ENCODE measurements at places on chromosomes 11 and 22. TPM values are rescaled to one million over a fixed set of nuclear protein-coding genes. Genes with fewer than 3 reads are reported as not detected.
A peak's percentile ranks its signal among the peaks of the same experiment; 100 is the strongest.

- no peak for DNase-seq
These were observed 49.5 kb downstream of the PACS1 start for GRCh38 chr11:66119348-66120133.

- DNase-seq: peak; percentile 85
These were observed at the start of gene NUDT8 for GRCh38 chr11:67629386-67630227. TSS of gene NUDT8 (minus strand) at chr11:67629937. CDS start at chr11:67629911, 26 bp downstream.

DNA sequence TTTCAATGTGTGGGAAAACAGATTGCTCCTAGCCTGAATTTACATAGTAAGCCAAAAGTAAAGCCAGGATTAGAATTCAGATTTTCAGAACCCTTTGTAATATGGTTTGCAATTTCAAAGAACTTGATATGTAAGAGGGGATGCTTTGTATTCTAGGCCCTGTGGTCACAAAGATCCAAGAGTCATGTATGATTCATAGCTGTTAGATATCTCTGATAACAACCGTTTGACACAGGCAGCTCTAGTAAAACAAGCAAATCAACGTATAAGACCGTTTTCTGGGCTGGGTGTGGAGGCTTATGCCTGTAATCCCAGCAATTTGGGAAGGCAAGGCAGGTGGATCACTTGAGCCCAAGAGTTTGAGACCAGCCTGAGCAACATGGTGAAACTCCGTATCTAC, 79.6 kb downstream of the EMSY start:
- DNase-seq: no peak

GRCh38 chr11:64712430-64713015, 10.5 kb downstream of the NRXN2 start:
- no peak for DNase-seq

DNA sequence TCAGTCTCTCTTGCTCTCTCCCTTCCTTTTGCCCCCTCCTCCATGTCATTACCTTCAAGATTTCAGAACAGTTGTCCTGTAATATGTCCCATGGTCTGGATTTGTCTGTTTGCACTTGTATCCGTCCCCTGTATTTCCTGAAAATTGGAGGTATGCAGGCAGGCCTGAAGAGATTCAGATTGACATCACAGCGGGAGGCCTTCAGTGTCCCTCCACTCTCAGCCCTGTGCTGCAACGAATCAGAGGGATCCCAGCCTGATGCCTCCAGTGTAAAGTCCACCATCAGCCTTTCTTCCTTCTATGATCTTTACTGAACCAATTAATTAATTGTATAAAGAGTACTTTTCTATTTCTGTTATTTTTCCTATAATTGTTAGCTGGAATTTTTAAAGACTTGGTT, 57.3 kb downstream of the ELMOD1 start:
- DNase-seq: no peak

GRCh38 chr11:78715639-78716311, 141.1 kb upstream of the NARS2 start:
- no peak for DNase-seq

DNA sequence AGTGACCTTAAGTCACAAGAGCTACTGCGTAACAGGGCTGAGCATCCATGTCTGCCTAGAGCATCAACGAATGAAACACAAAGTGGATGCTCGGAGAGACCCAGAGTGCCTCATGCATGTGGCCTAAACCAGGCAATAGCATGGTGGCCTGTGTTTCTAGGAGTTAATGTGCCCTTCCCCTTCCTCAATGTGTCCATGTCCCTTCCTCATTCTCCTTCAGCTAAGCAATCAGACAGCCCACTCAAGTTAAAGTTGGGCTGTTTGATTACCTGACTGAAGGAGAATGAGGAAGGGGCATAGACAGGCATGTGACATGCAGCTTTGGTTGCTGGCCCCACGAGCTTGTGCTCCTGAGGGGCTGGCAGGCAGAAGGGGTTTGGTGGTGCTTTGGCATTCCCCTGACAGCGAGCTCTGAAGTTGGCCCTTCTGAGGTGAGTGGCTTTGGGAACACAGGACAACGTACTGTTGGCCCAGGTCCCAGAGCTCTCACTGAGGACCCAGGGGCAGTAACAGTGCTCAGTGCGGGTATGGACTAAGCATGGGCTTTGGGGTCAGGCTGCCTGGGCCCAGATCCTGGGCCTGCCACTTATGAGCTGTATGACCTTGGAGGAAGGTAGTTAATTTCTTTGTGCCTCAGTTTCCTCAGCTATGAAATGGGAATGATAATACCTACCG, 46.7 kb downstream of the IRAG1 start:
- no peak for DNase-seq

- no peak for DNase-seq
These were observed 913.6 kb downstream of the NTM start for GRCh38 chr11:132284048-132284447.

- DNase-seq: no peak
These were observed 37.4 kb downstream of the MTMR2 start for GRCh38 chr11:95886462-95886861.

DNA sequence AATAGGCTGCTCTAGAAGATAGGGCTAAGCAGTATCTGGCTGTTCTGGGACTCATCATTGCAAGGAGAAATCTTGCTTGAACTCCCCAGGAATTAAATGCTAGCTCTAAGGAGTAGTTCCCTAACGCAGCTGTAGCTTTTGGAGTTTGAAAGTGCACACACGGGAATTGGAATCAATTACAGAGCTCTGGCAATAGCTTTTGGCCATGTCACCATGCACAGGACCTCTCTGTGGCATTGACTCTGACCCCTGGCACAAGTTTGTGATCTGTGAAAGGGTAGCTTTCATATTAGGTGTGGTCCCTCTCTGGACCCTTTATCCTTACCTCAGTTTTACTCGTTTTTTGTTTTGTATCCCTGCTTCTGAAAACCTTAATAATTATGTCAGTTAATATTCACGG, 121.6 kb downstream of the FAT3 start:
- no peak for DNase-seq

TRIM5 gene
- total RNA-seq: 1.1 TPM

OR5D18 gene
- total RNA-seq: not detected

OMP gene
- not detected for total RNA-seq

C11orf97 gene
- not detected for total RNA-seq
